ENCODE measurements at places on chromosomes 1 and 21.

DNA sequence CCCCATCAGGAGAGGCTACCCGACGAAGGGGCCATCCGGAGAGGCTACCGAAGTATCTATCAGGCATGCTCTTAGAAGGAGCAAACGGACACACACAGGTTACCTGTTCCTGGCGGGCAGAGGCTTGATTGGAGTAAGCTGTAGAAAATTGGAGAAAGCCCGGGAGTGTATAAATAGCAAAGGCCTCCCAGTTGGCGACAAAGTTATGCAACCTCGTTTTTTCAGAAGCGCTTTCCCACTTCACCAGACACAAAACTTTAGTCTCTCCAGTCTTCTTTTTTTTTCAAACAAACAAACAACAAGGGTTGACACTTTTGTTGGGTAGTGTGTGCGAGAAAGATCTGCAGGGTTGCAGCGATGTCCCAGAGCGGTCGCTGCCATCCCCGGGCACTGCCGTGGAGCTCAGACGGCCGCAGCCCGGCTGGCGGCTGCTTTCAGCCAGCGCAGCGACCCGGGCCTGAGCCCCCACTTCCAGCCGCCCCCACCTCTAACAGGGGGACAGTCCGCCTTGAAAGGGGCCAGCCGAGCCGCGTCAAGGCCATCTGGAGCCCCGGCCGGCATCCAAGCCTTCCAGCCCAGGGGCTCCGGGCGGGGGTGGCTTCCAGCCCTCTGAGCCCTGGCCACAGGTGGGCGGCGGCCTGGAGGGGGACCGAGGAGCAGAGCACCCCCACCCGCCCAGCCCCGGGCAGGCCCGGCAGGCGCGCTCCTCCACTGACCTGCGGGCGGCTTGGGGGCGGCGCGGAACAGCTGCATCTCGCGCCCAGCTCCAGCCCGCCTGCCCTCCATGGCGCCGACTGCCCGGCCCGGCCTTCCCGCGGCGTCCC, 616 bp downstream of the MCOLN3 start:
- peak; percentile 2 for DNase-seq

- DNase-seq = no peak
These were observed 22.9 kb upstream of the DISC1 start for GRCh38 chr1:231603598-231604275.

DNA sequence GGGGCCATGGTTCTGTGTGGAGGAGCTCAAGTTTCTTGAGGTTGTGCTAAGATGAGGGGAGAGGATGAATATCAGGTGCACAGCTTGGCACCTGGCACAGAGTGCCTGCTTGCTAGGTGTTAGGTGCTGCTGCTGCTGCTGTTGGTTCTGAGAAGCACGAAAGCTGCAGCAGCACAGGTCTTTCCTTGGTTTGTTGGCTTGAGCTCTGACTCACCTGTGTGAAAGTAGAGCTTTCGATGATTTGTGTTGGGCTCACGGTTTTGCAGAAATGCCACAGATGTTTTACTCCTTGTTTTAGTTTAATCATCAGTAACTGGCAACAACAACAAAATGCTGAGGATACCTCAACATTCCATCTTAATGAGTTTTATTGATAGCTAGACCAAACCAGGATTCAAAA, 221.6 kb downstream of the BRINP2 start:
- DNase-seq = no peak

DNA sequence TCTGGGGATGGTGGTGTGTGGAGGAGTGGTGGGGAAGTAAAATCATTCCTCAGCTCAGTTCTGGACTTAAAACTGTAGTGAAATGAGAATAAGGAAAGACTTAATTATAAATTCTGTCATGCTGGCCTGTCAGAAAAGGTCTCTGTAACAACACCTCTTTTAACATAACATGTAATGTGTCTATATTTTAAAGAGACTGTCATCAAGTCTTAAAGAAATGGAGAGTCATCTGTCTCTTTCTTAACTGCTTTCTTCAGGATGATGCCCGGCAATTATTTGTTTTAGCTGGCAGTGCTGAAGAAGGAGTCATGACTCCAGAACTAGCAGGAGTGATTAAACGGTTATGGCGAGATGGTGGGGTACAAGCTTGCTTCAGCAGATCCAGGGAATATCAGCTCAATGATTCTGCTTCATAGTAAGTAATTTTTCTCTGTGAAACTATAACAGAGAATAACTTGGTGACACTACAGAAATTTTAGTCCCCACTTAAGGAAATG, 30.6 kb downstream of the GNAI3 start:
- no peak for DNase-seq

GRCh38 chr1:119879510-119880434, 16.5 kb downstream of the ADAM30 start:
- DNase-seq = no peak

- DNase-seq = no peak
These were observed 12.6 kb downstream of the DFFB start for GRCh38 chr1:3869751-3870301.

- DNase-seq = no peak
These were observed 49.0 kb downstream of the FAM78B start for GRCh38 chr1:166117776-166118175.

DNA sequence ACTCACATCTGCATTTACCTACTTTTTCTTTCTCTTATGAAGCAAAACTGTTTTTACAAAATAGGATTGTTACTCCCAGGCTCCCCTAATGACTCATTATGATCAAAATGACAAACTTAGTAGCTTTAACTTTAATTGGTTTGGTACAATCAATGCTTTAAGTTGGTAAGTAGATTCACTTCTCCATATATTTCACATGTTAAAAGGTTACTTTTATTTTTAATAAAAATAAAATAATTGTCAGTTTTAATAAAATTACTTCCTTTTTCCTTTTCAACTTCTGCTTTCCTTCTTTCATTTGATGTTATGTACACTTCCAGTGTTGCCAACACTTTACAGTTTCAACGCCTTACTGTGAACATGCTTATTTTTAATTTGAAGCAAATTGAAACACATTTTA, 477.6 kb downstream of the SETD4 start:
- no peak for DNase-seq

Measured in stimulated activated naive B cell treated with anti-CD40 and anti-IgM and Interleukin-4, amounts not matched to agents 10 μg/mL and 1 μg/mL and 100 μg/mL, for 72 hours (primary cell).